ENCODE measurements at places on chromosomes 1 and 21.
A peak's percentile ranks its signal among the peaks of the same experiment; 100 is the strongest.

DNA sequence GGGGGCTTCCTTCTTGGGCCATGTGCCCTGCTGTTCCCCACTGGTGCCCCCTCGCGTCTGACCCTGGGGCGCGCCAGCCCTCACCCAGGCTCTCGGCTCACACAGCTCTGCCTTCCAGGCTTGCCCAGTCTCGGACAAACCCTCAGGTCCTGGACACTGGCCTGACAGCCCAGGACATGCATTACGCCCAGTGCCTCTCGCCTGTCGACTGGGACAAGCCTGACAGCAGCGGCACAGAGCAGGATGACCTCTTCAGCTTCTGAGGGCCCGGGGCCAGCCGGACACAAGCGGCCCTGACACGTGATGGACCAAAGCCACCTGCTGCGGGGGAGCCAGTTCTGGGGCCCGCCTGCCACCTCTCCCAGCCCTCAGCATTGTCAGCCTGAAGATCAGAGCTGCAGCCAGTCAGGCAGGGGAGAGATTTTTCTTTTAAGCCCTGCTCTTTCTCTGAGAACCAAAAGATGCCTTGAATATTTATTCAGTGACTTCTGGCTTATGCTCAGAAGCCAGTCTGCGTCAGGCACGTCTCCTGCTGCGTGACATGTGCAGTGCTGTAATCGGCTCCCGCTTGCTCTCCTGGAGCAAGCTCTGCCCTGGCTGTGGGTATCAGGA, 23.4 kb downstream of the LDLRAP1 start:
- DNase-seq: peak; percentile 70

- DNase-seq: no peak
Measured at GRCh38 chr1:12627296-12627695, 9.3 kb upstream of the DHRS3 start.

GRCh38 chr1:65260851-65261473, 48.4 kb upstream of the DNAJC6 start:
- DNase-seq: peak; percentile 7

DNA sequence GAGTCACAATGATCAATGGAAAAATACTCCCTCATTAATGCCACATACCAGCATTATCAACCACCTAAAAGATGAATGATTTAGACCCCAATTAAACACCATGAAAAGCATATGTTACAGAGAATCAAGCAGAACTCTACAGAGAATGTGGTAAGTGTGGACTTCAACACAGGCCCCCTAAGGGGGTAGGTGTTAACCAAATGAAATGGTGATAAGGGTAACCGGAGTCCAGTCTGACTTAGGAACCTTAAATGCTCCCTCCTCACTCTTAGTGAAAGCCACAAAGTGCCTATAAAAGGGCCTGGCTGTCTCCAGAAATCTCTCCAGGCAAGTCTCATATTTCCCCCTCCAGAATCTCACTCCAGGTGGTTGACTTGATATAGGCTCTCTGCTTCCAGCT, 149.2 kb upstream of the FOXD3 start:
- DNase-seq: no peak

- no peak for DNase-seq
Measured at GRCh38 chr1:40842207-40842606, 20.0 kb downstream of the CITED4 start.

DNA sequence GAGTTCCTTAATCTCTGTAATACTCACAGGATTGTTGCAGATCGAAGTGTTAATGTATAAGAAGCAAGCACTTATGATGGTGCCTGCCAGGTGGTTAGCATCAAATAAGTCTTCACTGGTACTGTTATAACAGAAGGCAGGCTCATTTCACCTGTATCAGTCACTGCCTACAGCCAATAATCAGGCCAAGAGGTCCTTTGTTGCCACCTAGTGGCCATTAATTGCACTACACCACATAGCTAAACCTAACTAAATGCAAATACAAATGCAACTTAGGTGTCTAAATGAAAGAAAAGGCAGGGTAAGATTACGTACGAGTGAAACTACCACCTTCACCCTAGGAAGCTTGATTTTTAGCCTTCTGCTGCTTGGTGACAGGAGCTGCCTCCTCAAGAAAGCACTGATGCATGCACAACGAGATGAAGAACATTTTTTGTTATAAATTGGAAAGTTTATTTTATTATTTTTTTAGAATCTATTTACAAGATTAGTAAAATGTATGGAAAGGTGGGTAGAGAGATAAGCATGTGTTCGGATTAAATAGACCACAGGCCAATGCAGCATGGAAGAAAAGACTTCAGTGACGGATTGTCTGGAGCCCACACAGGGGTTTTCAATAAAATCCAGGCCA, 334.8 kb upstream of the CAMK1G start:
- peak; percentile 41 for DNase-seq

DNA sequence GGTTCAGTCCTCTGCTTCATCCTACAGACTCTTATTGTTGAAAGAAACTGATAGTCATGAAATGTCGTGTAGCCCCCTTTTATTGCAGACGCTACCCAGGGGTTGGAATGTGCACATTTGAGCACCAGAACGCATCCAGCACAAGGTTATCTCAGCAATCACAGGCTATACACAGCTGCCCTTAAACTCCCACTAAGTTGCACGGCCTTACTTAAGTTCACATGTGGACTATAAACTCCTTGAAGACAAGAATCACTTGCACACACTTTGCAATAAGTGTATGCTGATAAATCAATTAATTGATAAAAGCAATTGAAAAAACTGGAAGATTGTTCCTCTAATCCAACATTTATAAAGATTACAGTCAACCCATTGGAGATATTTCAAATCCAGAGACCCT, 18.9 kb downstream of the SLC30A10 start:
- no peak for DNase-seq

DNA sequence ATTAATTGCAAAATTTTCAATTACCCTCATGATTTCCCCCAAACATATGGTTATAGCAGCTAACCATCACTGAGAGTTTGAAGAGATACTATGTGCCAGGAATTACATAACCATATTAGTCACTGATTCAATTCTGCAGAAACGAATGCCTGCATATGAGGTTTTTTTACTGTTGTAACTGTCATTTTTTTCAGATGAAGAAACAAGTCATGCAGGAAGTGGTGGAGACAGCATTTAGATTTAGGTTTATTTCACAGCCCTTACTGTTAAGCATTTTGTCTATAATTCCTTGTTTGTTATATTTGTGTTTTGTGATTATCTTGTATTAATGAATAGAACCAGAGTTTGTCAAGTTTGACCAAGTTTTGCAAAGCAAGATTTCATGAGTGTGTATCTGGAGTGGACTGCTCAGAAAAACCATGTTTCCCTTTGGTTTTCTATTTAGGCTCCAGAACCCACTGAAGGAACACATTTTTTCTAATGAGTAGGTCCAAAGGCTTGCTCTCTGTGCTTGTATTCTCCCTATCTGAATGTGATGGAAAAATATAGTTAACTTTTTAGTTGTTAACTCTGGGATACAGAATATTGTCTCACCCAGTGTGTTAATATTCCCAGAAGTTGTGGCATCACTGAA, 308.5 kb upstream of the ADAMTS5 start:
- DNase-seq: no peak

DNA sequence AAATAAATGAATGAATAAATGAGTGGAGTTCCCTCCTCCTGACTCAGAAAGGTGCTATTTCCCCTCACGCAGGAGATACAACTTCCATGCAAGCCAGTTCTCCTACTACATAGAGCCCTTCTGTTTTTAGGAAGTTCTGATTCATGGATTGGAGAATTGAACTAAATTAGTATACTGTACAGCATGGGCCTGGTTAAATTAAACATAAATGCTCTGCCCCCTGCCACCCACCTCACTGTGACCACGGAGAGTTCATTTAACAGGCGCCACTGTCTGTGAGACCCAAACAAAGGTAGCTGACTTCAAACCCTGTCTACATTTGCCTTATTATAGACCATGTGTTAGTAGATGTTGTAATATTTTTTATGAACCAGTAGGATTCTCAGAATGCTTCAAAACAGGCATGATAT, 9.1 kb upstream of the IRF2BP2 start:
- no peak for DNase-seq

- DNase-seq: no peak
Measured at GRCh38 chr1:67559222-67559700, 125.7 kb upstream of the GADD45A start.

- DNase-seq: peak; percentile 86
Measured at GRCh38 chr1:207825719-207826556, 74.1 kb downstream of the CD46 start.

GRCh38 chr1:58933599-58933926, 149.7 kb upstream of the JUN start:
- DNase-seq: no peak

GRCh38 chr1:160953030-160953429, 1.6 kb downstream of the ITLN2 start:
- DNase-seq: no peak

DNA sequence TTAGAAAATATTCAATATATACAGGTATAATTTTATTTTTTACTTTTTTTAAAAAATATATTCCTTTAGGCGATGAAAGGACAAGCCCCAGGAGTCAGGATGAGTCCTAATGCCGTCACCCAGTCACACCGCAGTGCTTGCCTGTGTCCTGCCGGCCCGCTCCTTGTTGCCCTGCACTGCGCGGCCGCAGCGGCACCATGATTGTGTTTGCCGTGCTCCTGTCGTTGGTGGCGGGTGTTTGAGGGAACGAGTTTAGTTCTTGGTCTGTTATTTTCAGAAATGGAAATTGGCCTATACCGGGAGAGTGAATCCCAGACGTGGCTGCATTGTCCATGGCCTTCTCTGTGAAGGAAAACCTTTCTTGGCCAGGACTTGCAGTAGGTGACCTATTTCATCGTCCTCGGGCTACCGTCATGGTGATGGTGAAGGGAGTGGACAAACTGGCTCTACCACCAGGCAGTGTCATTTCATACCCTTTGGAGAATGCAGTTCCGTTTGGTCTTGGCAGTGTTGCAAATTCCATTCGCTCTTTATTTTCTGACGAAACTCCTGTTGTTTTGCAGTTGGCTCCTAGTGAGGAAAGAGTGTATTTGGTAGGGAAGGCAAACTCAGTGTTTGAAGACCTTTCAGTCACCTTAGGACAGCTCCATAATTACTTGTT, 45.9 kb upstream of the CRB1 start:
- no peak for DNase-seq

DNA sequence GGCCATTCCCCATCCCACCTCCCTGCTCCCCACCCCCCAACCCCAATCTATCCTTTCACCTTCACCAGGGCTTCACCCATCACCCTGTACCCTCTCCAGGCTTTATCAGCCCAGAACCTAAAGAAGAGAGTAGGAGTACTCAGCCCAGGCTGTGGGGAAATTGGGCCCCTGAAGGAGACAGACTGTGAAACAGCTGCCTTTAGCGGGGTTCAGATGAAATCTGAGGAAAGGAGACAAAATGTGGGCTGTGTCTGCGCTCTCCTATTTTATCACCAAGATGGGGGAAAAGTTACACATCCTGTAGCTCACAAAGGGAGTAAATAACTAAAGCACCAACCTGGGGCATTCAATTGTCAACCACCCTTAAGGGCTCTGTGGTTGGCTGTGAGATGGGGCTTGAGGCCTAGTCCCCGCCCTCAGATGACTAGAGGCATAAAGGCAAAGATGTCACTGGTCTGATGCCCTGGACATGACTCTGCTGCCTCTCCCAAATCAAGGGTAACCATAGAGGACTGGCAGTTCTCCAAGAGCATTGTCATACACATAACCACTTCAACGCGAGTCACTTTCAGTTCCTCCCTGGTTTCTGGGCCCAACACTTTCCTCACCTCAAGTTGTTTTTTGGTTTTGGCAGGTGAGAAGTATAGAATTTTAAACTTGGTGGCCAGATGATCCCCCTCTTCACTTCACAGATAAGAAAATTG, 30.0 kb downstream of the SLC27A3 start:
- DNase-seq: peak; percentile 70

DNA sequence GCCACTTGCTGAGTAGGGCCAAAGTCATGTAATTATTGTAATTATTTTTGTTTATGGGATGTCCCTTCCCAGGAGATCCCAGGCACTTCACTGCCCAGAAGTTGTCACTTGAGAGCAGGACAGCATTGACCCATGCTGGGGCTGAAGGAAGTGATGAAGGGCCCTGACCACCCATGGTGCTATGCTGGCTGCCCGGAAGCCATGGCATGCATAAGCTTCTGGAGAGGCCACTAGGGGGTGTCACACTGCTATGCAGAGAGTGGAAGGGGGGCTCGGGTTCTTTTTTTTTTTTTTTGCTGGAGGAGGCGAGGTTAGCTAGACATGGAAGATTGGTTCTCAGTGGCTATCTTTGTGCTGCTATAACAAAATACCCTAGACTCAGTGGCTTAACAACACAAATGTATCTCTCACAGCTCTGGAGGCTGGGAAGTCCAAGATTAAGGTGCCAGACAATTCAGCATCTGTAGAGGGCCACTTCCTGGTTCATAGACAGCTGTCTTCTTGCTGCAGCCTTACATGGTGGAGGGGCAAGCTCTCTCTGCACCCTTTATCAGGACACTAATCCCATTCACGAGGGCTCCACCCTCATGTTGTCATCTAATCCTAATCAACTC, 84.9 kb downstream of the CNIH3 start:
- no peak for DNase-seq

GRCh38 chr1:170085091-170085490, 10.6 kb upstream of the KIFAP3 start:
- no peak for DNase-seq

- no peak for DNase-seq
Measured at GRCh38 chr1:220839474-220839873, 39.8 kb upstream of the HLX start.

GRCh38 chr1:42479621-42480020, 16.5 kb downstream of the CCDC30 start:
- no peak for DNase-seq

GRCh38 chr1:2304282-2304681, 76.2 kb downstream of the SKI start:
- DNase-seq: no peak

- peak; percentile 16 for DNase-seq
Measured at GRCh38 chr21:26732432-26733221, 112.6 kb downstream of the ADAMTS1 start.
